ENCODE measurements at places on chromosomes 7 and 10.

- DNase-seq: no peak
These were observed 46.4 kb downstream of the AOAH start for GRCh38 chr7:36677769-36678437.

DNA sequence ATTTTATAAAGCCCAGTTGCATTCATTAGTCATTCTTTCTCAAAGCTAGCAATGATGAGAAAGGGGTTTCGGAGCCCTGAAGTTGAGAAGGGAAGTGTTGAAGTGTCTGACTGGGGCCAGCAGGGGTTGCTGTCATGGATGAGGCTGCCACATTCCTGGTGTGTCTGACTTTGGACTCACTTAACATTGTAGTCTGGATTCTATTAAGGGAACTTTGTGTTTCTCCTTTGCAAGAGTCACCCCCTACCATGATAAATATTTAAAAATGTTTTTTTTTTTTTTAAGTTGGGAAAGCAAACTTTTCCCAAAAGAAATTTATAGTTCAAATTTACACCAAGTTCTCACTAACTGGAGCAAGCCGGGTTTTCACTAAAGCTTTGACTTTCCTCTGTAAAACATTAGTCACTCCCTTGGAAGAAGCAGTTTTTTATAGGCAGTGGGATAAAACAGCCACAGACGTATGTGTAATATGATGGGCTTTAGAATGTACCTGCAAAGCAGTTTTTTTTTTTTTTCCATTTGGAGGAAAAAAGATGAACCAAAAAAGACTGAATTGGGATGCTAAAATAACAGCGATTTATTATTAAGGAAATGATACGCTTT, 243.6 kb downstream of the TWIST1 start:
- no peak for DNase-seq

DNA sequence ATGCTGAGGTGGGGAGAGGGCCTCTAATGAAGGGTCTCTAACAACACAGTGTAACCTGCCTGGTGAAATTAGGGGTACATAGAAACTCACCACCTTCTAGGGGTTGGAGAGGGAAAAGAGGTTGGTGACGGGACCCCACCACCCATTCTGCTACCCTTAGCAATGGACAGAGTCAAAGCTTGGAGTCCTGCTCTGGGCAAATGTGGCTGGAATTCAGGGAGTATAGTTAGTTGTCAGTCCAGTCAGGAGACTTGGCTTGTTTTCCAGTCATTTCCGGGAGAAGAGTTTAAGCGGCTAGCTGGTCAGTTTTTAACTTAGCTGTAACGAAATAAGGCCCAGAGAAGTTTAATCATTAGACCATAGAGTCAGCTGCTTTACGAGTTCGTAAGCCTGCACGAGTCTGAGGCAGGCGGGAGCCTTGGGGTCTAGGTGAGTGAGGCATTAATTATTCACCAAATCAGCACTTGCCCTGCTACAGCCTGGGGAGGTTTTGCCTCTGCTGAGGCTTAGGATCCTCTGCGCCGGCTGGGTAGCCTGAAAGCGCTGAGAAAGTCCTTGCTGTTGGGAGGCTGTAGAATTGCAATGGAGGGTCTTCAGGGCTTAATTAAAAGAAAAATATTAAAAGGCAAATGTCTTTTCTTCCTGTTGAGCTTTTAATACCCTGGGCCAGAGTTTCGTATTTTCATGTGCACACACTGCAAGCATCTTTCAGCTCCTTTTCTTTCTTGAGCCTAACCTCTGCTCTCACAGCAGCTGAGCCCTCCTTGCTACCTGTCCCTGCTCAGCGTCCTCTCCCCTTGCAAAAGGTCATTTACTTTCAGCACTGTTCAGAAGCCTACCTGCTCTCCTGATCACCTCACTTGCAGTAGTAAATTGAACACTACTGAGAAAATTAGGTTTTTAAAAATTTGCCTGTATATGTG, 1.5 kb upstream of the LAMB1 start:
- DNase-seq: no peak

DNA sequence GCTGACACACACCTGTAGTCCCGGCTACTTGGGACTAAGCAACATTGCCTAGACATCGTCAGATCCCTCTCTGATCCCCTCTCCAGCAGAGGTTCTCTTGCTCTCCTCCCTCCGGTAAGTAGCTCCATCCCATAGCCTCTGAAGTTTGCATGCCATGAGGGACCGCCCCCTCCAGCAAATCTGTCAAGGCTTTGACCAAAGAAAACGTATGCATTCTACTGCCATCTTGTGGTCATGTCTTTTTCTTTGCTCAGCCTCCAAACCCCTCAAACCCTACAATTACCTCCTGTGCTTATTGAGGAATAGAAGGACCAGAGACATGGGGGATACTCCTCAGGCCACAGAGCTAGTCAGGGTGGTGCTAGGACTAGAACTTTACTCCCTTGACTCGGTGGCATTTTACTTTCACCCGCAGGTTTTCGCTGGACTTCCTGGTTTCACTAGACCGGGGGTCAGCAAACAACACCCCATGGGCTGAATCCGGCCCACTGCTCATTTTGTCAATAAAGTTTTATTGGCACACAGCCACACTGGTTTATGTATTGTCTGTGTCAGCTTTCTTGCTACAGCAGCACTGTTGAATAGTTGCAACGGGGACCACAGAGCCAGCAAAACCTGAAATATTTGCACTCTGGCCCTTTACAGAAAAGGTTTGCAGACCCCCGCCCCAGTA, 202.6 kb upstream of the FOXK1 start:
- DNase-seq: no peak

GRCh38 chr10:124004663-124005004, 88.8 kb downstream of the CHST15 start:
- no peak for DNase-seq

GRCh38 chr10:85864173-85864549, 502.4 kb downstream of the GRID1 start:
- no peak for DNase-seq

DNA sequence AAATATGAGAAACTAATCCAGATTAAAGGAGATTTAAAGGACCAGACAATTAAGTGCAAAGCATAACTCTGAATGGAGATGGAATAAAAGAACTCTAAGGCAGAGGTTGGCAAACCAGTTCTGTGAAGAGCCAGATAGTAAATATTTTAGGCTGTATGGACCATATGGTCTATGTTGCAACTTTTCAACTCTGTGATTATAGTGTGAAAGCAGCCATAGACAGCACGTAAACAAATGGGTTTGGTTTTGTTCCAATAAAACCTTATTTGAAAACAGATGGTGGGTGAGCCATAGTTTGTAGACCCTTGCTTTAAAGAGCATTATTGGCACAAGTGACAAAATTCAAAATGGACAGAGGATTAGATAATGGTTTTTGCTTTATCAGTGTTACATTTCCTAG, 884.1 kb downstream of the CCSER2 start:
- DNase-seq: no peak

- no peak for DNase-seq
These were observed 341.5 kb upstream of the AOAH start for GRCh38 chr7:37065779-37066271.

DNA sequence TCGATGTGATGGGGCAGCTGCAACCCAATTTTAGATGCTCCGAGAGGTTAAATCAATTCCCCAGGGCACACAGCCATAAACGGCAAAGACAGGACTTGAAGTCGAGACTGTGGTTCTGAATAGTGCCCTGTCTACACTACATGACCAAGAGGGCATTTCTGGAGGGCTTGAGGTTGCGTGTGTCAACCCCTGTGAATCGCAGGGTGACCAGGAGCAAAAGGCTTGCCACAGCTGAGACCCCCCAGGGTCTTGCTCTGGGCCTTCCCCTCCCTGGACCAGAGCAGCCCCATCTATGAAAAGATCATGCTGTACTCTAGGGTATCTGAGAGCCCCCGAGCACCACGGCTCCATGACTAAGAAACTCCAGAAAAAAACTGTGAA, 26.8 kb upstream of the RASGEF1A start:
- no peak for DNase-seq

GRCh38 chr7:28956608-28957063, 1.5 kb downstream of the TRIL start:
- DNase-seq: no peak

DNA sequence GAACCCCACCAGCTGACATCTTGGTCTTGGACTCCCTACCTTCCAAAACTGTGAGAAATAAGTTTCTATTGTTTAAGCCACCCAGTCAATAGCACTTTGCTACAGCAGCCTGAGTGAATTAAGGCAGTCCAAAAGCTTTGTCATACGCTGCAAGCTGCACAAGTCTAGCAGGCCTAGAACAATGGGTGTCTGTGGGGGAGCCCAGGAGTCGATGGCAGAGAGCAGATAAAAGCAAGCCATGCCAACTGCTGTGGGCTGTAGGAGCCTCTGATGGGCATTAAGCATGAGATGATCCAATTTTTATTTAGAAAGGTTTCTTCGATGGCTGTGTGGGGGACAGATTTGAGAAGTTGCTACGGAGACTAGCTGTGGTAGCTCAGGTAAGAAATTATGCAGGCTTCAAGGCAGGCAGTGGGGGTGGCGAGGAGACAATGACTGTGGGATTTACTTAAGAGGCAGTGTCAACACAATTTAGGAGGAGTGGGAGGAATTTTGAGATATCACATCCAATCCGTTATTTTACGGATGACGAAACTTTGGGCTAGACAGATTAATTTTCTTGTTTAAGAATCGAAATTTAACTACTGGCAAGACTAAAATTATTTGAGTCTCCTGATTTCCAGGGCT, 110.4 kb downstream of the NRCAM start:
- DNase-seq: no peak

GRCh38 chr7:39924122-39924521, 25.9 kb upstream of the CDK13 start:
- no peak for DNase-seq

DNA sequence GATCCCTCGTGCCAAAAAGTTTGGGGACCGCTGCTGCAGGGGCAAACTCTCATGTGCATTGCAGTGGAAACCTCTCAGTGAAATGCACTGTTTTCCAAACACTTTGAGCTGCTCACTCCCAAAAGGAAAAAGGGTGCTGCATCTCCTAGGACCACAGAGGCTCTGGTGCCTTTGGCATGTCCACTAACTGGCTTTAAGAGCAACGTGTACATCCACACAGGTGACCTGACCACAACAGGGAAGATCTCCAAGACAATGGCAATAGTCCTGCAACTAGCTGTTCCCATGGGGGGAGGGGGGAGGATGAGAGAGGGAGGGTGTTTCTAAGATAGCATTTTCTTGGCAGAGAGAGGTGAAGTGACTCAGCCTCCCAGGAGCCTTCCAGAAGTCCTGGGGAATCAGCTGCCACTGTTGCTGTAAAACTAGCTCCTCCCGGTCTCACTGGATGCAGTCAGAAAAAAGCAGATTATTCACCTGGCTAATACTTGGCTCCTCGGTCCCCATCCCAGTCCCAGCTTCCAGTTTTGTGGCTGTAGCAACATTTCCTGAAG, 181.7 kb downstream of the HECW1 start:
- DNase-seq: no peak

DNA sequence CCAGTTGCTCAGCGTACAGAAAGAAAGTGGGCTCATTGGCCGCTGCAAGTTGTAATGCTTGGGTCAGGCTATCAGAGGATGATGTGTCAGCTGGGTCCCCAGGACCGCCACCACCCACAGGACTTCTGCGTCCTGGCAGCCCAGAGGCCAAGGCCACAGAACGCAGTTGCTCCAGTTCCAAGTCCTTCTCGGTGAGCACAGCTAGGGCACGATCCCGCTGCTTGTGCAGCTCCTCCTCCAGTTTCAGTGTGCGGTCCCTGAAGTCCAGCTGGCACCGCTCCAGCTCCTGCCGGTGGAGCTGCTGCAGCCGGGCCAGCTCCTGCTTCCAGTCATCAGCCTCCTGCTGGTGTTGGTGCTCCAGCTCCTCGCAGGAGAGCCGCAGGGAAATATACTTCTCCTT, 3.0 kb downstream of the GCC1 start:
- no peak for DNase-seq

DNA sequence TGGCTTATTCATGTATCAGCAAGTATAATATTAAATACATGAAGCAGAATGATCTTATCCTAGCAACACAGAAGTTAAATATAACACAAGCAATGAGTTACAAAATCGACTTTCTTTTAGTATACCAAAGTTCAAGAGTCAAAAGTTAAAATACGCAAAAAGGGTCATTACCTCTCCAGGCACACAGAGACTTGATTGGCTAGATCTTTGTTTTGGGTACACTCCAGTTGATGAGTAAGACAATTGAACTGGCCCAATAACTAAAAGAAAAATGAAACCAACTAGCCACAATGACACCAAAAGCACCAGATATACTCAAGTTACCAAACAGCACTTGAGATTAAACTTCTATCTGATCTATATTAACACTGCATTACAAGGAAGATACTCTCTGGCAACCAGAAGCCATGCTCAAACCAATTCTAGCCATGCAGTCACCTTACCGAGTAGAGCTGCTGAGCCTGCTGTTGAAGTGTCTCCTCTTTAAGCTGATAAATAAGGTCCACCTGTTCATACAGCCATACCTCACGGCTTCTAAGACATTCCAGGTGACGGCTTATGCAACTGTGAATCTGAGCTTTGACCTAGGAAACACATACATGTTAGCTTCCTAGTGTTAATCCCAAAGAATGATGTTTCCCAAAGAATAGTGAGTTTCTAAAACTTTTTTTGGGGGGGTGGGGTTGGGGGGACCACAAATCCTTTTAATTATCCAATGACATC, 15.6 kb downstream of the NCOA4 start:
- no peak for DNase-seq

DNA sequence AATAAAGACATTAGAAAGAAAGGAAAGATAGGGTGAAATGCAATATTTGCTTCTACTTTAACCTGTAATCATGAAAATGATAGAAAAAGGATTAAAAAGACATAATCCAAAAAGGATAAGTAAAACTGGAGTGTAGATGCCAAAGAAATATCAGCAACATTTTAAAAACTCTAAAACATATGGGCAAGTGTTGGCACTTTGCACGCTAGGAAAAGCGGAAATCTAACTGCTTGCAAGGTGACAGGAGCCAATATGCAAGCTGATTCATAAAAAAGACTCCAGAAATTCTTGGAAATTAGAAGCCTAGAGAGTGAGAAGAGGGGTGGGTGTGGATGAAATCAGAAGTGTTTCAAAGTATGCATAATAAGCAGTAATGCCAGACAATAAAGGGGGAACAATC, 161.1 kb downstream of the SEMA3E start:
- no peak for DNase-seq

DNA sequence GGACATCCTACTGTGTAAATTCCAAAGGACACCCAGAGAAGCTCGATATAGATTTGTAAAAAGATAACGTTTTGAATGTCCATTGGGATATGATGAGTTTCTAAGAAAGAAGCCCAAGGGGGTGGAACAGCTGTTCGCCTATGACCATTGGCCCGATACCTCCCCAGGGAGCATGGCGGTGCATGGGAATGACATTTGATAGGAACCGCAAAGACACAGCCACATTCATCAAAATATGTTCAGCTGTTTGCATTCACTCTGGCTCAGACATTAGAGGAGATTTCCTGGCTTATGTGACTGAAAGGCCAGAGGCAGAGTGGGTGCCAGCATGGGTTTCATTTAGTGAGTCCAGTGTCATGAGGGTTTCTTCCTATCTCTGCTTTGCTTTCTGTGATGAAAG, 56.0 kb upstream of the BAIAP2L1 start:
- no peak for DNase-seq

DNA sequence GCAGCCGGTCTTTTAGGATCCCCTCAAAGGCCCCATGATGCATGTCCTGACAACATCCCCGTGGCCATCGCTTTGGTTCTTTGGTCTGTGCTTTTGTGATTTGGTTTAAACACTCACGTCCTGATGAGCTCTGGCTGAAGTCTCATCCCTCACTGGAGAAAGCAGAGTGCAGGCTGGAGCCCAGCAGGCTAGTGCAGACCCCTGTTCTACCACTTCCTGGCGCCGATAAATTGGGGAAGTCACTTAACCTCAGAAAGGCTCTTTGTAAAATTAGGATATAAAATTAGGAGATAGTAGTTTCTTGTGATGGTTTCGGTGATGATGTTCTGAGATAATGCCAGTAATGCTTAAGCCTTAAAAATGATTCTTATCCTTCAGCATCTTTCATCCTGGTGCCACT, 307.6 kb downstream of the GFRA1 start:
- no peak for DNase-seq

- DNase-seq: peak; percentile 10
These were observed 14.7 kb downstream of the CDNF start for GRCh38 chr10:14822879-14823755.
